GM13976 (cell line): ENCODE measurements at places on chromosomes 1 and 21.

DNA sequence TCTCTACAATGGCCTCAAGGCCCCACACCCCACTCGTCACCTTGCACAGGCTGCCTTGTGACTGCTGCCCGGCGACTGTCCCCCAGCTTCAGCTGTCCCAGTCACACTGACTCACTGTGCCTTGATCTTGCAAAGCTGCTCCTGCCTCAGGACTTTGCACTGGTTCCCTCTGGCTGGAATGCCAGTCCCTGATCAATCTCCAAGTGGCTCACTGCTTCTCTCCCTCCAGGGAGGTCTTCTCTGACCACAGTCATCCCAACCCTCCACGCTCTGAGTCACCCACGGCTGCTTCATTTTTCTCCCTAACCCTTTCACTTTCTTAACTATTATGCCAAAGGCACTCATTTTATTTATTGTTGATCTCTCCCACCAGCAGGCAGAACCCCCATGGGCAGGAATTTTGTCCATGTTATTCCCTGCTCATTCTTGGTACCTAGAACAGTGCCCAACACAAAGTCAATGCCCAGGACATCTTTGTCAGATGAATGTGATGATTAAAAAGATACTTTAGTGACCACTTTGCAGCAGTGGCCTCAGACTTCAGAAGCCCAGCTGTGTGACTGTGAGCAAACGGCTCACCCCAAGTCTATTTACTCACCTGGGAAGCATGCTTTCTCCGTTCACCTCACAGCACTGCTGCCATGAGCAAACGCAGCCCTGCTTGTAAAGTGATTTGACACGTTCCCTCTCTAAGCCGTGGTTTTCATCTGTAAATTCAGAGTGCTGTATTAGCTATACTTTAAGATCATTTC is 53.4 kb downstream of the ZBTB18 start:
- DNase-seq, result no peak

GRCh38 chr1:94384485-94385265 is 33.5 kb upstream of the ABCD3 start:
- DNase-seq, result no peak

DNA sequence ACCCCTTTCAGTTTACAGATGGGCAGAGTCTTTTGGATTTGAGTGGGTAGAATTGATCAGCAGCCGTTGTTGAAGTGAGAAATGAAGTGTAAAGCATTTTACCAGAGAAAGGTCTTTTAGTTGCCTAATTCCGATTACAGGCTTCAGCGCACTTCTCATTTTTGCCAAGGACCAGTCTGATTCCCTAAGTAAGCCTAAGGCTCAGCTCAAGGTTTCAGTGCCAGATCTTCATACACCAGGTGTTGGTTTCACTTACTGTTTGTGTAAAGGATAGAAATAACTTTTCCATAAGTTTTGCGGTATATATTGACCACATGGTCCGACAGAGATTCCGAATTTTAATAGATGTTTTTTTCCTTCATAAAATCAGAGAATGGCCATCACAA is 83.9 kb upstream of the BMP8A start:
- DNase-seq, result no peak

GRCh38 chr1:19813643-19813960 is 1.5 kb downstream of the RNF186 start:
- no peak for DNase-seq

GRCh38 chr1:105730701-105731100 is 1325.8 kb upstream of the PRMT6 start:
- DNase-seq, result no peak

GRCh38 chr1:110736900-110737605 is 62.3 kb upstream of the KCNA3 start:
- no peak for DNase-seq

- DNase-seq, result no peak
These were observed 279.5 kb downstream of the FOXD2 start for GRCh38 chr1:47717341-47717740.
